ENCODE measurements at places on chromosomes 2 and 18.

- no peak for DNase-seq
Observed at GRCh38 chr2:181847702-181848101, 43.8 kb upstream of the ITPRID2 start.

GRCh38 chr2:134668821-134669220 lies 50.0 kb downstream of the TMEM163 start:
- DNase-seq: no peak

DNA sequence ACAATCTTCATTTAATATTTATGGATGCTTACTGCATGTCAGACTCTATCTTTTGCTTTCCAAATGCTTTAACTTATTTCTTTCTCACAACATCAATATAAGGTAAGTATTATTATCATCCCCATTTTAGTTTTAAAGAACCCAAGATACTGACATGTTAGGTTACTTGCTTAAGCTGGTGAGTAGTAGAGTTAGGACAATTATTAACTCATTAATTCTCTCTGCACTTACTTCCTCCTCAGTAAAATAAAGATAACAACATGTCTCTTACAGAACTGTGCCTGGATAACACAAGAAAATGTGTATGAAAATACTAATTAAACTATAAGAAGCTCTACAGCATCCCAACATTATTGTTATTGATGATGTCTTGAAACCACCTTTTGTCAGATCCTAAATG lies 359.1 kb upstream of the CHST9 start:
- no peak for DNase-seq

DNA sequence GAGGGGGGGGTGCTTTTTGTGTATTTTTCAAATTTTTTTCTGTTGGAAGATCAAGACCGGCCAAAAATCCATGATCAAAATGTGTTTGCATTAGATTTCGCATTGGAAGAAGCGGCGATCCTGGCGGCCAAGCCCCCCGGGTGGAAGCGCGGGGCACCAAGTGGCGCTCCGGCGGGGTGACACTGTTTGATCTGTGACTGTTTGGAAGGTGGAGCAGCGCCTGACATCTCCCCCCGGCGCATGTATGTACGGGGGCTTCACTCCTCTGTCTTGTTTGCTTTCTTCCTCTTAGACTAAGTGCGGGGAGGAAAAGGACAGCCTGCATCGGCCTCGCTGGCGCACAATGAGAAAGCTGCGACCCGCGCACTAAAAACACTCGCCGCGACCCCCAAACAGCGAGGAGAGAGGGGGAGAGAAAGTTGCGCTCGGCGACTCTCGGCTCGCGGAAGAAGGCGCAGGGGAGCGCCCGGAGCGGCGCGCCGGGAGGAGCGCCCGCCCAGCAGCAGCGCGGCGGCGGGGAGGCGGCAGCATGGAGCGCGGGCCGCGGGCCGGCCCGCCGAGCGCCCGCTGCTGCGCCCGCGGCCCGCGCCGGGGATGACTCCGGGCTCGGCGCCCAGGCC lies 515 bp downstream of the TSHZ1 start:
- peak; percentile 31 for DNase-seq

DNA sequence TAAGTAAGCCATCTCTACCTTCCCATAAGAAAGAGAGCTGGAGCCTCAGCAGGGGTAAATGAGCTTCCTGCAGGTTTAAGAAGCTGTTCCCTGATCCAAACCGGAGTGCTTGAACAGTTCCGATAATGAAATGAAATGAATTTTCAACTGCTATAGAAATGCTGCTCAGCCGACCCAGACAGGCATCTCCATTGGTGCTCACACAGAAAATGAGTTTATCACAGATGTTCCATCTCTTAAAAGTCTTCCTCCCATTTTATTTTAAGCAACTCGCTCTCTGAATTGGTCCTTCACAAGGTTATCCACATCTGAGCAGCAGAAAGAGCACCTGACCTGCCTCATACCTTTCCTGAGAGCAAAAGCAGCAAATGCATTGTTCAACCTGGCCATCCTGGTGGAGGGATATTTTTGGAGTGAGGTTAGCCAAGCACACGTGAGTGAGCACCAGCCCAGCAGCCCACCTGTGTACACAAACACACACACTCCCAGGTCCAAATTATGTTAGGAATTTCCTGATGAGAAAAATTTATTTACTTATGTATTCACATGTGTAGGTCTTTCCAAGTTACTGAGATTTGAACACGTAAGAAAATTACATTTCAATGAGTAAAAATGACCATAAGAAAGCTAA lies 42.2 kb upstream of the CCDC68 start:
- DNase-seq: no peak

- DNase-seq: no peak
Observed at GRCh38 chr2:216163518-216163917, 54.4 kb downstream of the XRCC5 start.

DNA sequence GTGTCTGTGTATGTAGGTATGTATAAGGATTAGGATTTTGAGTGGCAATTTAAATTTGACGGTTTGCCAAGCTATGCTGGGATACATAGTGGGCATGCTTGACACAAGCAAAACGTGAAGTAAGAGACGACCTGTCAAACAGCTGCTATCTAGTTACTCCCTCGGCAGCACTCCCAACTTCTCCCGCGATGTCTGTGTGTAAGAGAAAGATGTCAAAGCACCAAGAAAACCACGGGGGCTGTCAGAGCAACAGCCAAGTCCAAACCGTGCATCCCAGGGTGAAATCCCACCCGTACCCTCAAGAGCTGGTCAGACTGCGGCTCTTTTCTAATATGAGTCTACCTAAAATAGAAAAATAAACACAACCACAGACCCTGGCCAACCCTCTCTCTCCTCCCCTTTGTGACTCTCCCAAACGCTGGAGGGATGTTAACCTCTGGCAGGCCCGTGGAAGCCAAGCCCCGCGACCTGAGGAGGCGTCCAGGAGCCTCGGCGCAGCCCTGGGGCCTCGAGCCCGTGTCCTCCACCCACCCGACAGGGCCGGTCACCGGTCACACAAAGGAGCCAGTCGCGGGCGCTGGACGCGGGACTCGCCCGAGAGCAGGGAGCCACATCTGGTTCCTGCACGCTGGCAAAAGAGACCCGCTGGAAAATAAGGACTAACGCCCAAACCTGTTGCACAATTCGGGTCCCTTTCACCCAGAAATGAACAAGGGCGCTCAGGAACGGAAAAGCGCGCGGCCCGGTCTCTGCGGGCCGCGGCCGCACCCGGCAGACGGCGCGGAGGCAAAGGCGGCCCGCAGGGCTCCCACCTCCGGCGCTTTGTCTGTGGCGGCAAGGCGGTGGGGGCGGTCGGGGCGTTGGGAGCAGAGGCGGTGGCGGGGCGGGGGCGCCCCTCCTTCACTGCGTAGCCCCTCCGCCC lies 925 bp downstream of the SESTD1 start:
- DNase-seq: peak; percentile 58

GRCh38 chr2:48883661-48884060 lies 128.1 kb upstream of the LHCGR start:
- no peak for DNase-seq

GRCh38 chr2:86617738-86618137 lies 5.9 kb downstream of the RNF103 start:
- DNase-seq: no peak

- peak; percentile 27 for DNase-seq
Observed at GRCh38 chr2:64328415-64328722, 125.6 kb upstream of the LGALSL start.

GRCh38 chr2:114843963-114844362 lies 401.5 kb downstream of the DPP10 start:
- no peak for DNase-seq

GRCh38 chr2:118320658-118321057 lies 232.4 kb downstream of the INSIG2 start:
- no peak for DNase-seq

GRCh38 chr2:220315098-220315823 lies 687.8 kb downstream of the SLC4A3 start:
- DNase-seq: no peak

- DNase-seq: no peak
Observed at GRCh38 chr2:31270131-31270530, 36.2 kb downstream of the EHD3 start.

- DNase-seq: no peak
Observed at GRCh38 chr2:235813398-235813797, 319.6 kb downstream of the AGAP1 start.

DNA sequence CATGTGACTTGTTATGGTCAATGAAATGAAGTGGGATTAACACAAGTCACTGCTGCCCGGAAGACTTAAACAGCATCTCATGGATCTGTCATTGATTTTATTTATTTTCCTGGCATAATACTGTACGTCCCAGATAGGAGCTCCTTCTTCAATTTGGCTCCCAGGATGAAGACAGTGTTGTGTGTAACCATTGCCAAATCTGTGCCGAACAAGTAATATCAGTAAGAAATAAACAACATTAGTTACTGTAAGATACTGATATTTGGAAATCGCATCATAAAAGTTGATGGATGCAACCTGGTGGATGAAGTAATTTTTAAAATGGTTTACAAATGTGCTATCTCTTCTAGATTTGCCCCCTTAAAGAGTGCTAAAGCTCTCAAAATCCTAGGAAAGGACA lies 419.0 kb upstream of the MMADHC start:
- no peak for DNase-seq
